ENCODE measurements at places on chromosomes 12 and 14.

DNA sequence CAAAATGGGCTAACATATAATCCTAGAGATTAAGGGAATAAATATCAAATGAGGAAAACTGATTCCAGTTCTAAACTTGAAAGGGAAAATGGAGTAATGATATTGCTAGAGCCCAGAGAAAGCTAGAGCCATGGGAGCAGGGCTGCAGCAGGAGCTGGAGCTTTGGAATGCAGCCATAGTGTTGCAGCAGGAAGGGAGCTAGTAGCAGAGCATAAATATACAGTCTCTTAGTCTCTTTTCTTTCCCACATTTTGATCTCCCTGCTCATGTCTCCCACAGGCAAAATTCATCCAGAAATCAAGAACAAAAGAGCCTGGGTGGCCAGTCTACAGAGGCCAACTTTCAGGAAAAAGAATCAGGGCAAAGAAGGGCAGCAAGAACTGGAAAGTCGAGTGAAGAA lies 253.7 kb downstream of the ATXN7L3B start:
- no peak for DNase-seq

- DNase-seq: no peak
These were observed 287.0 kb downstream of the RERGL start for GRCh38 chr12:17802657-17803641.

DNA sequence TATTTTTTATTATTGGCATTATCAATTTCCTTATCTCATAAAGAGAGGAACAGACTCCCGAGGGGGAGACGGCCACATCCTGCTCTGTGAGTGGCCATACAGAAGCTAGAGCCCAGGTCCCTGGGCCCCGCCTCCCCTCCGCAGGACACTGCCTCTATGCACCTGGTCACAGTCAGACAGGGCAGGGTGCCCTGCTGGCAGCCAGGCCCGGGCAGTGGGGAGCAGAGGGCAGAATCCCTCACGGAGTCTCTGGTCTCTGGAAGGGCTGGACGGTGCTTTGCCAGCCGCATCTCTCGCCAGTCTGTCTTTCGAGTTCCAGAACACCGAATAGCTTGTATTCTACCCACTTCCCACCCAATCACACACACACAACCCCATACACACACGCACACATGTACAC lies 16.4 kb upstream of the CACNA2D4 start:
- DNase-seq: no peak

GRCh38 chr12:47744778-47745436 lies 13.8 kb downstream of the RAPGEF3 start:
- DNase-seq: no peak

GRCh38 chr12:50679612-50680011 lies 84.3 kb upstream of the ATF1 start:
- DNase-seq: no peak

DNA sequence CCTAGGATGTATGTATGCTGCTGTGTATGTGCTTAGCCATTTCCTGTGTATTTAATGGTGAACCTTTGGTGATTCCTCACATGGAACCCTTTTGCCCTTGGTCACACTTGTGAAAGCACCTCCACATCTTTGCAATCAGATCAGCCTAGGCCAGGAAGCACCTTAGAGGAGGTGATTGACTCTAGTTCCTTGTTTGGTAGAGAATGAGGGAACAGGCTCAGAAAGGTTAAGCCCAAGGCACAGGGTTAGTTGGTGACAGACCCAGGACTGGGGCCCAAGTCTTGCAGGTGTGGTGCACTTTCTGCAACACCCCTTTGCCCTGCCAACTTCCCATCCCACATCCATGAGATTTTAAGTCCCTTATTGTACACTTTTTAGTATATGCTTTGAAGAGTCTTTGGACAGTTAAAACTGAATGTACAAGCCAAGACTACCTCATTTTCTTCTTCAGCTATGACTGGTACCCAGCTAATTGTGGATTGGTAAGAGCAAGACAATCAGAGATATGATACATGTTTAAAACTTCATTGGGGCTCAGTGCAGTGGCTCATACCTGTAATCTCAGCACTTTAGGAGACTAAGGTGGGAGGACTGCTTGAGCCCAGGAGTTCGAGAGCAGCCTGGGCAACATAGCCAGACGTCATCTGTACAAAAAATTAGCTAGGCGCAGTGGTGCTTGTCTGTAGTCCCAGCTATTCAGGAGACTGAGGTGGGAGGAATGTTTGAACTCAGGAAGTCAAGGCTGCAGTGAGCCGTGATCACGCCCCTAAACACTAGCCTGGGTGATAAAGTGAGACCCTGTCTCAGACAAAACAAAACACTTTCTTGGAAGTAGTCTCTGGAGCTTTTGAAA lies 71.1 kb downstream of the RASSF3 start:
- DNase-seq: no peak

DNA sequence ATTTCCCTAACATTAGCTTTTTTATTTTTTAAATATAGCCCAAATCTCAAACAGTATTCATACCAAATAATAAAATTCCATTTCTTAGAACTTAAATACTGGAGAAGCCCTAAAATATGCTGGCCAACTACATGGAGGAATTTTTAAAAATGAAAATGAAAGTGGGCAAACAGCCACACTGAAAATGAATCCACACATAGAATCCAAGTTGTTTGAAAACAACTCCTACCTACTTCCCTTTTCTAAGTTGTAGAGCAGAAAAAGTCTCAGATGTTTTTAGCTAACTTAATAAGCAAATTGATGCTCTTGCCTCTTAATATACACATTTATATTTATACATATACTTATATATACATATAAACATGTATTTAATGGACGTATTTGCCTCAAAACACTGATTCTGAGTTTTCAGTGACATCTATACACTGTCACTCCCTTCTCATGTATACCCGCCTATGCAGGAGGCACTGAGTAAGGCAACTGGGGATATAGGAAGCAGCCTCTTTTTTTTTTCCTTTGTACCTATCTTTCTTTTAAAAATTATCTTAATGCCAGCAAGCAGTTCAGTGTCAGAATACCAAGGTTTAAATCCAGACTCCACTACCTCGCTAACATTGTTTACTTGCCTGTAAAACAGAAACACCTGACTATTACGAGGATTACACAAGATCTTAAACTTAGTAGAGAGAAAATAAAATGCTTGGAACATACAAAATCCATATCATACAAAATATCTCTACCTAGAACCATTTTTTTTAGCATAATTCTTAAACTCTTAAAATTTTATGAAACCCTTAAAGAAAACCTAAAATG lies 13.3 kb downstream of the DICER1 start:
- DNase-seq: no peak

DNA sequence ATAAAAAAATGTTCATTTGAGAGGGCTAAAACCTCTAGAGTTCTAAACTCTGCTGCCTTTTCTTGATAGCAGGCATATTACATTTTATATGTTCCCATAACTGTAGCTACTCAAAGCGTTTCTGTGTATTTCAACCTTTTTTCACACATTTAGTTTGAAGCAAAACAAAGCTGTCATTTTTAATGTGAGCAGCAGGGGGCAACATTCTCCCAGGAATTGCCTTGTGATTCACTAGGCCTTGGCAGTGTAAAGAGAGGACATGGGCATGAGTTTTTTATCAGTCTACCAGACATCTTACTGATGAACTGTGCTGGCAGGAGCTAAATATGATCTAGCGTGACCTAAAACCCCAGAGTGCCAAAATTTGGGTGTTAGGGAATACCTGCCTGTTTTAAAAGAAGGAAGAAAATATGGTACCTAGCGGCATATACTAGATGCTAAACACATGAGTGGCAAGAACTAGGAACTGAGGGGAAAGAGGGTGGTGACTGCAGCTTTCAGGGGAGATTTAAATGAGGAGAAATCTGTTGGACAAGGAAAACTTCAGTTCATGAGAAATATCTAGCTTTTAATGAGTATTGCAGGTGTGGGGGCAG lies 65.3 kb downstream of the IFT43 start:
- DNase-seq: peak; percentile 46

Measured in fibroblast of skin of right quadriceps (primary cell).